ENCODE measurements at places on chromosomes 11 and 22. TPM values are rescaled to one million over a fixed set of nuclear protein-coding genes. Genes with fewer than 3 reads are reported as not detected.

GRCh38 chr11:129117595-129118350, 74.4 kb downstream of the ARHGAP32 start:
- DNase-seq: peak; percentile 82

- DNase-seq: no peak
Observed at GRCh38 chr11:110428956-110429730, 605 bp upstream of the FDX1 start.

GRCh38 chr22:25753252-25753651, 11.3 kb downstream of the MYO18B start:
- DNase-seq: no peak

- DNase-seq: no peak
Observed at GRCh38 chr11:108393046-108393445, 74.3 kb downstream of the C11orf65 start.

DNA sequence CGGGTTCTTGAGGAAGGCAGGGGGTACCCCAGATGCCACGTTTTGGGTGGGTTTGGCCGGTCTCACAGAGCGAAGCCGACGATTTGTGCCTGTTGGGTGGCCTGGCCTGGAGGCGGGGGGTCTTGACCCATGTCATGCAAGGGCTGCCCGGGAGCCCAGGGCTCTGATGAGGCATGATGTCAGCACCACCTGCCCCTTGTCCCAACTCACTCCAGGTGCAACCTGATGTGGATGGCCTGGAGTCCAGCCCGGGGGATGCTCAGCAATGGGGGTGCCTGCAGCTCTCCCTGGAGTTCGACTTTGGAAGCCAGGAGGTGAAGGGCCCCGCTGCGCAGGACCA, 851 bp downstream of the SYT8 start:
- no peak for DNase-seq

DNA sequence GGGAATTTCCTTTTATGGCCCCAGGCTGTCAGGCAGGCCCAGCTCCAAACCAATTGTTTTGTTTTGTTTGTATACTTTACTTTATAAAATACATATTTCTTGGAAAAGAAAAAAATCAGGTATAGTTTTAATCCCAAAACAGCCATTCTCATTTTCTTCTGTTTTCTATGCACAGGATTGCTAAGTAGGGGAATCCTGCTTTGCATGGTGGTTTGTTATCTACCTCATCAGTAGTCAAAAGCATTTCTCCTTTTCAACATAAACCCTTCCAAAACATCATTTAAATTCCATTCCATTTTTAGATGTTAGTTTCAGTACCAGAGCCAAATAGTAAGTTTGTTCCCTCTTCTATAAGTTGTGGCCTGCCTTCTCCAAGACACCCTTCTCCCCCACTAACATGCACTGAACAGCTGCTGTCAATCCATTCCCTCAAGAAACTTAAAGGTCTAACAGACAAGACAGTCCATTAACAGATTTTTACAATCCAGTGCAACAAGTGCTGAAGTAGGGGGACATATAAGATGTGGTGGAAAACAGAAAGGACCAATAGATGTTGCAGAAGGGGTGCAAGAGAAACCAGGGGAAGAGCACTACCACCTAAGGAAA, 3.7 kb downstream of the ILK start:
- DNase-seq: no peak

DNA sequence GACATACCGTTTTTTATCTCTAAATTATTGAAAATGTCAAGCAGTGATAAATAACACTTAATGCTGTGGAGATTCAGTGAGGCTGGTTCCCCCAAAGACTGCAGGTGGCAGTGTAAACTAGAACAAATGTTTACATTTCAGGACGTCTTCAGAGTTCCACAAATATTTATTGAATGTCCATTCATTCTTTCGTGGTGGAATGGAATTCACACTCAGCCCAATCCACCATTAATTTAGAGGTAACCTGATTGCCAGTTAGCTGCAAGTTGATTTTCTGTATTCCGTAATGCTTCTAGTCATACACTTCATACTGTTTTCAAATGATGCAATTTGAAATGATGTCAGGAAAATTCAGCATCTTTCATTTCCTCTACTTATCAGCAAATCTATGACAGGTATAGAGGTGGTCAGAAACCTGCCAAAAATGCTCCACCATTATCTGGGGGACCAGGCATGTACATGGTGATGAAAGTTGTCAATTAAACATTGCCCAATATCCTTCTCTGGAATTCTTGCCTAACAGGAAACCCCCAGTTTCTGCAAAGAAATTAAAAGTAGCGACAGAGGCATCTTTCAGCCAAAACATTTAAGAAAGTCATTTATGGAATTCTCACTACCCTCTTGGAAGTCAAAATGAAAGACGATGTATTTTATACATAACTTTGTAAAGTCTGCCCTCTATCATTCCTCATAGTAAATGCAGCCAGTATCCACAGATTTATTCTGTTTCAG, 94.3 kb upstream of the BMAL1 start:
- peak; percentile 54 for DNase-seq

- DNase-seq: peak; percentile 57
Observed at GRCh38 chr22:50209893-50210292, 9.1 kb downstream of the SELENOO start.

DNA sequence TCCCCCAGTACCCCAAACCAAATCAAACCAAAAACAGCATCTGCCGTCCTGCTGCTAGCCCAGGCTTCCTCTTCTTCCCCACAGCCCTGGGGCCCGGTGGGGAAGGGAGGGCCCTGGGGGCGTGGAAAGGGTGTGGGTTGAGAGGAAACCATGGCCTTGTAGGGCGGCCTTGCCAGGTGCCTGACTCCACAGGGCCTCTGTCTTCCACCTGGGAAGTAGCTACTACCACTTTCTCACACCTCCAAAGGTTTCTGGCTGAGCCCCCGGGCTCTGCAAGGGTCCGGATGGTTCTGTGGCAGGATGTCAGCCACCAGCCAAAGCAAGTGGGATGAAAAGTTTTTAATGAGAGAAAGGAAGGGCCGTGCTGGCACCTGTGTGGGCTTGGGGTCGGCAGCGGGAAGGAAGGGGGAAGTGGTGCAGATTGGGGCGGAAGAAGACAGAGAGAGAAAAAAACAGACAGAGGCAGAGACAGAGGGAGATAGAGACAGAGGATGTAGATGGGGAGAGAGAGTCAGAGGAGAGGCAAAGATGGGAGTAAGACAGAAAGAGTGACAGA, 10.5 kb downstream of the TPST2 start:
- DNase-seq: no peak

SYT9 gene
- not detected for total RNA-seq

MS4A6A gene
- not detected for total RNA-seq

KDM4E gene
- not detected for total RNA-seq

TSGA10IP gene
- total RNA-seq: not detected
